ENCODE measurements at places on chromosomes 1 and 21. TPM values are rescaled to one million over a fixed set of nuclear protein-coding genes. Genes with fewer than 3 reads are reported as not detected.

The MMP23B gene
- 0.75 TPM for total RNA-seq

DNA sequence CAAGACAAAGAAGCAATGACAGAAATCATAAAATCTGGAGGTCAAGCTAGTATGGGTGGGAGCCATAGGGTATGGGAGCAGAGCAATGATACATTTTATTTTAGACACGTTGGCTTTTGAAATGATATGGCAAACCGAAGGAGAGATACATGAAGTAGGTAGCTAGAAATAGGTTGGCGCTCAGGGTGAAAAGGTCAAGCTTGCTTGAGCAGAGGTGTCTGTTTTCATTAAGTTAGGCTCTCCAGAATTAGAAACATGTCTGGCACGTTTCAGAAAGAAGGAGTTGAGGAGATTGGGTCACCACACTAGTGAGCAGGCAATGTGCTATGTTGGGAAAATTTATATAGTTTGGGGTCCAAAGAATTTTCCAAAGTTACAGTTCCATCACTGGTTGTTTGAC, 151.4 kb downstream of the AMY1C start:
- DNase-seq: no peak
- H3K27me3 ChIP-seq: no peaks in the 10 kb centered on the region
- H3K27ac ChIP-seq: no peak overlapping the region
- no peaks in the 10 kb centered on the region for H3K36me3 ChIP-seq

- no peak for DNase-seq
- peaks cover 20% of the 10 kb centered on the region for H3K4me1 ChIP-seq
- H3K27ac ChIP-seq: no peak overlapping the region
- H3K36me3 ChIP-seq: no peaks in the 10 kb centered on the region
- no peak overlapping the region for H3K4me3 ChIP-seq
Observed at GRCh38 chr1:40820251-40820797, 36.7 kb downstream of the KCNQ4 start.

GRCh38 chr1:52615489-52616042, 13.4 kb downstream of the GPX7 start:
- no peak overlapping the region for H3K27ac ChIP-seq
- H3K36me3 ChIP-seq: no peaks in the 10 kb centered on the region
- H3K4me3 ChIP-seq: no peak overlapping the region
- H3K27me3 ChIP-seq: no peaks in the 10 kb centered on the region

- H3K4me1 ChIP-seq: peaks cover 18% of the 10 kb centered on the region
- peaks cover 45% of the 10 kb centered on the region for H3K27me3 ChIP-seq
Observed at GRCh38 chr1:3750741-3751140, 1.5 kb upstream of the CCDC27 start.

GRCh38 chr1:5297180-5297885, 642.9 kb downstream of the AJAP1 start:
- no peaks in the 10 kb centered on the region for H3K27me3 ChIP-seq
- no peak for DNase-seq
- no peak overlapping the region for H3K4me3 ChIP-seq

GRCh38 chr1:173648880-173649605, 13.9 kb downstream of the TEX50 start:
- DNase-seq: no peak
- no peak overlapping the region for H3K4me3 ChIP-seq
- H3K27me3 ChIP-seq: no peaks in the 10 kb centered on the region
- H3K4me1 ChIP-seq: no peaks in the 10 kb centered on the region

DNA sequence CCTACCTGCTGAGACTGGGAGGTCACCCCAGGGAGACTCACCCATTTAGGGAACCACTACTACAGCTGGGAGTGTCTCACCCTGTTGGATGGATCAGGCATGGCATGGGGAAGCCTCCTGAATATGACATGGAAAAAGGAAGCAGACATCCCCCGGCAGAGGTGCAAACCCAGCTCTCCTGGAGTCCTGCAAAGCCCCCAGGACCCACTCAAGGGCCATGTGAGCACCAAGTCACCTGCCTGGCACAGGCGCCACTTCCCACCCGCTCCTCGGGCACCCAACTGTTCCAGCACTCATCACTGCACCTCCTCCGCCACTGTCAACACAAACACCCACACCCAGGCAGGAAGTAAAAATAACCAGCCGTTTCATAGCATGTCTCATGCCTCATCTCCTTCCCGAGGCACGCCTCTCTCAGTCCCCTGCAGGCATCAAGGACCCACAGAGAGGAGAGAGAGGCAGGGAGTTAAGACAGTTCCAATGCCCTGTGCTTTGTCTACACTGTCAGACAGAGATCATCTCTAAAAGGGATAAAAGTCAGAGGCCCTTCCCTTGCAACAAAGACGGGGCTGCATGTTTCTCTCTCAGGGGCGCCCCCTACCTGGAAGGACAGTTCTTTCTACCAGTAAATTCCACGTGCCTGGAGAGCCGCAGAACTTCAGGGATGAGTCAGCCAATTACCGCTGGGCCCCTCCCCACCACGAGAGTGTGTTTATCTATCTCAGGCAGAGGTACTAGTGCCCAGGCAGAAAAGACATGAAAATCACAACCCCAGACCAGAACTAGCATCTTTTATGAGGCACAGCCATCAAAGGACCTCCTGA, 150.1 kb upstream of the SOD1 start:
- H3K4me1 ChIP-seq: no peaks in the 10 kb centered on the region
- no peaks in the 10 kb centered on the region for H3K27me3 ChIP-seq
- no peaks in the 10 kb centered on the region for H3K36me3 ChIP-seq

The CD34 gene
- not detected for total RNA-seq

The GNB1 gene
- total RNA-seq: 66.2 TPM

DNA sequence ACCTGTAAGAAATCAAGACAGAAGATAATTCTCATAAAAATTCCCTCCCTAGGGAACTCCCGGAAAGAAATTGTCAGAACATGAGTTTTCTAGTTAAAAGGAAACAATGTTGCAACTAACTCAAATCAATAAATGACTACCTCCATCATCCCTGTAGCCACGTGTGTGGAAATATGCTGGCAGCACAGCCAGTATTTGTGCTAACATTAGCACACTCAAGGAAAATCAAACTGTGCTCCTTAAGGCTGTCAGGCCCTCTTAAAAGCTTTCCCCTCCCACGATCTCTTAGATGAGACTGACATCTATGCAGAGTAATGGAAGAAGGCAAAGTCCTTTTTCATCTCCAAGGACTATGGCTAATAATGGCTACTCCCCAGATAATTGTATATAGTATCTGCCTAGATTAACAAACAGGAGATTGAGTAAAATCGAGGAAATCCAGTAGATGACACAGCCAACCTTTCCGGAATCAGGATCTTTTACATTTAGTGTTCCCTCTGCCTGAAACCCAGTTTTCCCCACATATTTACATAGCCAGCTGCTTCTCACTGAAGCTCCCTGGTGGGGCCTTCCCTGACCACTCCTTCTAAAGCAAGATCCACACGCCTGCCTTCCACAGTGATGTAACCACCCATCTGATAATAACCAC, 50.9 kb upstream of the NR5A2 start:
- H3K27me3 ChIP-seq: no peaks in the 10 kb centered on the region
- no peak overlapping the region for H3K4me3 ChIP-seq
- no peaks in the 10 kb centered on the region for H3K4me1 ChIP-seq
- DNase-seq: no peak
- no peak overlapping the region for H3K27ac ChIP-seq

The MAP3K21 gene
- not detected for total RNA-seq

The NPR1 gene
- total RNA-seq: not detected

DNA sequence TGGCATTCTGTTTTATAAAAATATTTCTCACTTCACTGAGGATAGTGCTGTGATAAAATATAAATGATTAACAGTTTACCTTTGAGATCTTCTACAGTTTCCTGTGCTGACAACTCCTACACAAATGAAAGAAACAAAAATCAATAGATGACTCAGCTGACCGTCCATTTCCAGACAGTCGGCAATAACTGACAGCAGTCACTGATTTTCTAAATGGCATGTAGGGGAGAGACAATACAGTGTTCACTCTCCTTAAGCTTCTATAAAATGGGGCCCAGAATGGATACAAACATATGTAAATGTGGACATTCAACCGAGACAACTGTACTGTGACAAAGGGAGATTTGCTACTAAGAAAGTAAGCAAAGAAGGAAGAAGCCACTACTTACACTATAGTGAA, 34.3 kb downstream of the PCNX2 start:
- no peaks in the 10 kb centered on the region for H3K27me3 ChIP-seq
- H3K4me1 ChIP-seq: peaks cover 12% of the 10 kb centered on the region
- no peak overlapping the region for H3K4me3 ChIP-seq
- no peaks in the 10 kb centered on the region for H3K36me3 ChIP-seq
- peak; percentile 49 for DNase-seq

DNA sequence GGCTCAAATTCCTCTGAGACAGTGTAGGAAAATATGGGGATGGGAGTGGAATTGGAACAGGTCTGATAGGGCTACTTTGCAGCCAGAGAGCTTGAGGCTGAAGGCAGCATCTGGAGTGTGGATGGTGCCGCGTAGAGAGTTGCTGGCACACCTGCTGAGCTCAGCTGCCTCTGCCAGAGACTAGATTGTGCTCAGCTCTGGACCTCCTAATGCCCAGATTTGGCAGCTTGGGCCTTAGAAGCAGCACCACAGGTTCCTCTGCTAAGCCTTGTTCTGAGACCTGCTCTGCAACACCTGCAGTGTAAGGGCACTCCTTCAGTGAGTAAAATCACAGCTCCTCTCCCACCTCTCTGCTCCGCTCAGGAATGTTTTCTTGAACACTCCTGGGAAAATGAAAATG, 23.3 kb downstream of the ACOT11 start:
- DNase-seq: no peak
- no peaks in the 10 kb centered on the region for H3K27me3 ChIP-seq
- no peaks in the 10 kb centered on the region for H3K36me3 ChIP-seq
- H3K27ac ChIP-seq: no peak overlapping the region

GRCh38 chr21:32702702-32703101, 25.1 kb downstream of the SYNJ1 start:
- H3K27ac ChIP-seq: no peak overlapping the region
- H3K4me1 ChIP-seq: no peaks in the 10 kb centered on the region
- no peak overlapping the region for H3K4me3 ChIP-seq
- no peaks in the 10 kb centered on the region for H3K36me3 ChIP-seq

DNA sequence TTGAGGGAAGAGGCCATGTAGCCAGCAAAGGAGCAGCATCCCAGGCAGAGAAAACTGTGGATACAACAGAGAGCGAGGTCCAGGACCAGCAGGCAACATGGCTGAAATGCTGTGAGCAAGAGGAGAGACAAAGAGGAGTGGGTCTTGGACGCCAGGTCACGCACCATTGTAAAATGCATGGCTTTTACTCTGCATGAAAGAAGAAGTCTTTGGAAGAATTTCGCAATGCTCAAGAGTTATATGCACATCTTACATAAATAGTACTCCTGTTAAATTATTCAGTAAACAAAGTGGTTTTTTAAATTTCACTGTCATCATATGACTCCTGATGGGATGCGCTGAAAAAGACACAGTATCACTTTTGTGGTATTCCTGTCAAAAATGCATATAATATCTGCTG, 3.5 kb downstream of the CD244 start:
- H3K27ac ChIP-seq: no peak overlapping the region
- no peaks in the 10 kb centered on the region for H3K27me3 ChIP-seq
- no peaks in the 10 kb centered on the region for H3K36me3 ChIP-seq
- no peak overlapping the region for H3K4me3 ChIP-seq
- peaks cover 7% of the 10 kb centered on the region for H3K4me1 ChIP-seq

The HAO2 gene
- total RNA-seq: not detected

DNA sequence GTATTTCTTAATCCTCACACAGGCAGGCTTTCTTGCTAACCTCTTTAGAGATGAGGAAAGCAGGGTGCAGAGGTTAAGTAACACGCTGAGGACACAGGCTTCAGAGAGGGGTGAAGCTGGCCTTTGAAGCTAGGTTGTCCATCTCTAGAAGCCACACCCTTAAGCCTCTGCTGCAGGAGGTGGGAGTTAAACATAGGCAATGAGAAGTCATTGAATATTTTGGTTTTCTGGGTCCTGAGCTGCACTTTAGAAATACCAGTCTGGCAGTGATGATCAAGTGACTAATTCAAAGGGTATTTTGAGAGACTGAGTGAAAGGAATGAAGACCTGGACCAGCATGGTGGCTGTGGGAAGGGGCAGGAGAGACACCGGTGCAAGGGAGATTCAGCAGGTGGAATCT, 9.9 kb downstream of the KCNJ15 start:
- H3K4me1 ChIP-seq: no peaks in the 10 kb centered on the region
- DNase-seq: no peak
- H3K4me3 ChIP-seq: no peak overlapping the region
- no peak overlapping the region for H3K27ac ChIP-seq
- H3K36me3 ChIP-seq: no peaks in the 10 kb centered on the region

The ANKRD34A gene
- total RNA-seq: 0.14 TPM

DNA sequence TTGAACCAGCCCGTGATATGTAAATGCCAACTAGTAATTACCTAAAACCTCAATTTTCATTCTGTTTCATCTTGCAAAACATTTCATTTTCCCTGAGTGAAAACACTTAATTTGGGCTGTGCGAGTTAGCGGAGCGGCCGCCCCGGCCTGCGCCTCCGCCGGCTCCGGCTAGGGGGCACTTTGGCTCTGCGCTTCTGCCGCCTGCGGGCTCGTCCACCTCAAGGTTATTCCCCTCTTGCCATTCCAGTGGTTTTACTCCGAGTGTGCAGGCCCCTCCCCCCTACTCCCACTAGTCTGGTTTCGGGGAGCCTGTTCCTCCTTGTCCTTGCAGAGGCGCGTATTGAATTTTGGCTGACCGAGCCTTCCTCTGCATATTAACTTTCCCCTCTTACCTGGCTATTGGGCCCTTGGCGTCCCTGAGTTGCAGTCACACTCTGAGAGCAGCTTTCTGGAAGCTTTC, 55.6 kb downstream of the PEX14 start:
- H3K4me3 ChIP-seq: no peak overlapping the region
- no peak for DNase-seq
- H3K36me3 ChIP-seq: no peaks in the 10 kb centered on the region
- H3K4me1 ChIP-seq: peaks cover 25% of the 10 kb centered on the region

- H3K4me1 ChIP-seq: no peaks in the 10 kb centered on the region
- H3K27ac ChIP-seq: no peak overlapping the region
- H3K36me3 ChIP-seq: no peaks in the 10 kb centered on the region
- peaks cover 9% of the 10 kb centered on the region for H3K27me3 ChIP-seq
Observed at GRCh38 chr1:18417316-18418269, 63.1 kb upstream of the KLHDC7A start.

- H3K36me3 ChIP-seq: no peaks in the 10 kb centered on the region
- no peak for DNase-seq
- no peak overlapping the region for H3K27ac ChIP-seq
- H3K27me3 ChIP-seq: no peaks in the 10 kb centered on the region
- no peaks in the 10 kb centered on the region for H3K4me1 ChIP-seq
Observed at GRCh38 chr21:18601146-18601545, 197.6 kb upstream of the TMPRSS15 start.

- H3K27ac ChIP-seq: no peak overlapping the region
- no peaks in the 10 kb centered on the region for H3K27me3 ChIP-seq
- no peaks in the 10 kb centered on the region for H3K36me3 ChIP-seq
- DNase-seq: no peak
Observed at GRCh38 chr1:237717106-237717505, 173.6 kb downstream of the ZP4 start.

DNA sequence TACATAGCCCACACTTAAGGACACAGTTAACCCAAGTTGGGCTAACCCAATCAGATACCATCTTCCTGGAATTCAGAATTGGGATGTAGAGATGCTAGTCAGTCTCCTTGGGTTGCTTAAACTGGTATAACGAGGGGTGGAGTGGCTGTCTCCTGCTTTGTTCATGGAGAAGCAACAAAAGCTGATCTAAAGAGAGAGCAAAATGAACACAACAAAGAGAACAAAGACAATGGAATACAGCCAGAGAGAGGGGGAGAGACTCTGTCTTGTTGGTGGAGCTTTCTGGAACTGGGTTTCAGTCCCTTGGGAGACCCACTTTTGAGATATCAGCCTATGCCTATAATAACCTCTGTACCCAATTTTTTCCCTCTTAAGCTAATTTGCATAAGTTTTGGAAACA, 138.1 kb downstream of the ATG4C start:
- peaks cover 33% of the 10 kb centered on the region for H3K27me3 ChIP-seq
- no peaks in the 10 kb centered on the region for H3K4me1 ChIP-seq
- H3K4me3 ChIP-seq: no peak overlapping the region
